Spleen (tissue), 13 donors: ENCODE measurements at places on chromosomes 11 and 22. TPM values are rescaled to one million over a fixed set of nuclear protein-coding genes. Genes with fewer than 3 reads are reported as not detected.
A peak's percentile ranks its signal among the peaks of the same experiment; 100 is the strongest.

- H3K36me3 ChIP-seq: no peaks in the 10 kb centered on the region
- H3K27me3 ChIP-seq: no peaks in the 10 kb centered on the region
- DNase-seq: no peak
Observed at GRCh38 chr22:27972732-27973698, 54.0 kb upstream of the PITPNB start.

DNA sequence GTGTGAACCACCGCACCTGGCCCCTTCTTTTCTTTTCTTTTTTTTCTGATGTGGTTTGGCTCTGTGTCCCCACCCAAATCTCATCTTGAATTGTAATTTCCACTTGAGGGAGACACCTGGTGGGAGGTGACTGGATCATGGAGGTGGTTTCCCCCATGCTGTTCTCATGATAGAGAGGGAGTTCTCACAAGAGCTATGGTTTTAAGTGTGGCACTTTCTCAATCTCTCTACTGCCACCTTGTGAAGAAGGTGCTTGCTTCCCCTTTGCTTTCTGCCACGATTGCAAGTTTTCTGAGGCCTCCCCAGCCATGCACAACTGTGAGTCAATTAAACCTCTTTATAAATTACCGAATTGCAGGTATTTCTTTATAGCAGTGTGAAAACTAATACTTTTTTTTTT, 4.9 kb upstream of the TCN2 start:
- no peak overlapping the region for H3K27ac ChIP-seq
- H3K4me1 ChIP-seq: peaks cover 7% of the 10 kb centered on the region
- H3K4me3 ChIP-seq: no peak overlapping the region
- DNase-seq: no peak
- H3K36me3 ChIP-seq: no peaks in the 10 kb centered on the region

DNA sequence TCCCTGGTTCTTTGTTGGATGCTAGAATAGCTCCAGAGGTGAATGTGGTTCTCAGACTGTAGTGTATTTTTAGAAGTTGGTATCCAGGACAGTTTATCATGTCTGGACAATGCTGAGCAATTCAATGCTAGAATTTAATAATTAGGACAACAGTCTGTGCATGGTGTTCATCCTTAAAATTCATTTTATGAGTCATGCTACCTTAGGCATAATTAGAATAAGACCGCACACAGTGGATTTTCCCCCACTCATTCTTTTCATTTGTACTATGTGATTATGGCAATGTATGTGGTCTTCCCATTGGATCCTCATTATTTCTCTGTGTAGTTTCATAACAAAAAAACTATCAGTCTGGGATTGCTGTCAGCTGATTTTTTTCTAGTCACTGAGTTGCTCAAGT, 196.7 kb downstream of the ARHGAP42 start:
- no peak overlapping the region for H3K4me3 ChIP-seq
- no peak for DNase-seq
- no peaks in the 10 kb centered on the region for H3K4me1 ChIP-seq
- no peak overlapping the region for H3K27ac ChIP-seq

- H3K27me3 ChIP-seq: no peaks in the 10 kb centered on the region
- H3K4me3 ChIP-seq: peak overlapping the region; percentile 52
- peak; percentile 84 for DNase-seq
- peak overlapping the region; percentile 83 for H3K27ac ChIP-seq
Observed at GRCh38 chr22:40463017-40463631, 92.7 kb downstream of the SGSM3 start.

DNA sequence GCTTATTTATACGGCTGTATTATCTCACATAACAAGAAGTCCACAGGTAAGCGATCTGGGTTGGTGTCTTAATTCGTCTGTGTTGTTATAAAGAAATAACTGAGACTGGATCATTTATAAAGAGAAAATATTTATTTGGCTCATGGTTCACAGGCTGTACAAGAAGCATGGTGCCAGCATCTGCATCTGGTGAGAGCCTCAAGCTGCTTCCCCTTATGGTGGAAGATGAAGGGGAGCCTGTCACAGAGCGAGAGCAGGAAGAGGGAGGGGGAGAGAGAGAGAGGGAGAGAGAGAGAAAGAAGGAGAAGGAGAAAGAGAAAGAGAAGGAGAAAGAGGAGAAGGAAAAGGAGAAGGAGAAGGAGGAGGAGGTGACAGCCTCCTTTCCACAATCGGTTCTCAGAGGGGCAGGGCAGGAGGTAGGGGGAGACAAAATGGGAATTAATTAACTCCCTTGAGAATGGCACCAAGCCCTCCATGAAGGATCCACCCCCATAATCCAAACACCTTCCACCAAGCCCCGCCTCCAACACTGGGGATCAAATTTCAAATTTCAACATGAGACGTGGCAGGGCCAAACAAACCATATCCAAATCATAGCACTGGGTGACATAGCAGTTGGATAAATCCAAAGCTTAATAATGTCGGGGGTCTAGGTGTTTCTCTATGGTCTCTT, 15.0 kb upstream of the TRIM44 start:
- no peaks in the 10 kb centered on the region for H3K4me1 ChIP-seq
- no peak overlapping the region for H3K27ac ChIP-seq
- H3K27me3 ChIP-seq: no peaks in the 10 kb centered on the region
- no peak overlapping the region for H3K4me3 ChIP-seq

DNA sequence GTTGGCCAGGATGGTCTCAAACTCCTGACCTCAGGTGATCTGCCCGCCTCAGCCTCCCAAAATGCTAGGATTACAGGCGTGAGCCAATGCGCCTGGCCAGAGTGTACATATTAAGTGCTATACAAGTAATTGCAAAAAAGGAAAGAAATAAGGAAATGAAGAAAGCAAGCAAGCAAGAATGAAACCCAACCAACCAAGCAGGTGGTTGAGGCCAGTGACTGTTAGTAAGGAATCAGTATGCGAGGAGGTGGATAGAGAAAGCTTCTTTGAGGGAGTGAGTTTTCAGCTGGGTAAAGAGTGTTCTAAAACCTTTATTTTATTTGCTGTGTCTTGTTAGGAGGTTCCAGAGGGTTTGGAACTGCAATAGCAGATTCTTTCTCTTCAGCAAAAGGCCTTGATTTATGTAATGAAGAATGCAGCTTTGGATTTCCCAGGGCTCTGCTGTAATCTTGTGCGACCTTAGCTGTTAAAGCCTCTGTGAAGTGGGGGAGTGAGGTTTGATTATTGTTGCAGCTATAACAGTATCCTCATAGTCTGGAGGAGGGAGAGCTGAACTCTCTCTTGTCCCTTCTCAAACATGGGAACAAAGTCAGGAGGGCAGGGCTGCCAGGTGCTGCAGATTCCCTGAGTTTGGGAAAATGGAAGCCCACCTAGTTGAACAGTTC, 5.7 kb downstream of the AMPD3 start:
- H3K4me1 ChIP-seq: peaks cover 60% of the 10 kb centered on the region
- no peaks in the 10 kb centered on the region for H3K27me3 ChIP-seq
- no peak for DNase-seq

DNA sequence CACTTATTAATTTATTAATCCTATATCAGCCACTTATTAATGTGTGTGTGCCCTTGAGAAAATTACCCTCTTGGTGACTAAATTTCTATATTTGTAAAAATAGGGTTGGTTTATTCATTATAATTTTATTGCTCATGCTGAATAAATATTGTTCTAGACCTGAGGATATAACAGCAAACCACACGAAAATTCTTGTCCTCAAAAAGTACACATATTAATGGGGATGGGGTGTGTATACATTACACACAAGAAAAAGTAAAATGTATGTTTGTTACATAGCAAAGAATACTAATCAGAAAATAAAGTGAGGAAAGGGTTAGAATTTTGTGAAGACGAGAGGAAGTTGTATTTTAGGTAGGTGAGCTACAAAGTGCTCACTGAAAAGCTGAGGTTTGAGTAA, 1068.9 kb upstream of the RAG2 start:
- no peaks in the 10 kb centered on the region for H3K36me3 ChIP-seq
- H3K27ac ChIP-seq: no peak overlapping the region
- H3K4me1 ChIP-seq: no peaks in the 10 kb centered on the region
- no peak for DNase-seq

GRCh38 chr22:46500201-46500600, 37.2 kb downstream of the CELSR1 start:
- H3K4me3 ChIP-seq: no peak overlapping the region
- no peaks in the 10 kb centered on the region for H3K36me3 ChIP-seq
- H3K4me1 ChIP-seq: no peaks in the 10 kb centered on the region
- DNase-seq: no peak
- peaks cover 45% of the 10 kb centered on the region for H3K27me3 ChIP-seq

DNA sequence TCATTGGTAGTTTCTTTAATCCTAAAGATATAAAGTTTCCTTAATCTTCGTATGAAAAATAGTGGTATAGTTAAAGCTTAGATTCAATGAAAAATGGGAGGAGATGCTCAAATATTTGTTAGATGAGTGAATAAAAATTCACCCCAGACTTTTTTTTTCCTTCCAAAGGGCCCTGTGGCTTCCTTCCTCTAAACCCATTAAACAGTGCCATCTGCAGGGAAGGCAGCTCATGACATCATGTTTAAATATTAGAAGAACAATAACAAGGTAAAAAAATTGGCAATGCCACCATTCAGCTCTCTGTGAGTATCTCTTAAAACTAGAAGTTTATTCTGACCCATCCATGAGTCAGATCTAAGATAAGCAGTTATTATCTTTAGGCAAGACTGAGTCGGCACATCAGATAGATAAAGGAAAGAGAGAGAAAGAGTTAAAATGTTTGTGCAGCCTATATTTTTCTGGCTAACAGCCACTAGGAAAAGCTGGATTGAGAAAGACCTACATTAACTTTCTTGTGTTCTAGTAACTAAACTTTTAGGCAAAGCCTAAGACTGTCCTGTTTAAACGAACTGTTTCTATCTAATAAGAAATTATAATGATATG, 19.1 kb upstream of the OOSP1 start:
- H3K4me3 ChIP-seq: no peak overlapping the region
- no peaks in the 10 kb centered on the region for H3K4me1 ChIP-seq
- no peaks in the 10 kb centered on the region for H3K27me3 ChIP-seq

DNA sequence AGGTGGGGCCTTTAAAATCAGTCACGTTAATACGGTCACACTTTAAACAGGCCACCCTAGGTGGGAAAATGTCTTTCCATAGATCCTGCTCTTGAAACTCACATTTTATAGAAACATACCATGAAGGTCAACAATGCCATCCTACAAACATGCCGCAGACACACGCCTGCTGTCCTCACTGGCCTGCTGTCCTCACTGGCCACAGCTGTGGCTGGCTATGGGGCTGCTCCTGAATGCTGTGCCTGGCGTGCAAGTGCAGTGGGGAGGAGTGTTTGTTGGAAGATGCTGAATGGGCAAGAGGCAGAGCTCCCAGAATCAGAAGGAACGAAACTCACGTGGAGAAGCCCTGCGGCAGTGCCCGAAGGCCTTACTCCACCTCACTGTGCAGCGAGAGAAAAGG, 106.2 kb upstream of the BID start:
- peaks cover 92% of the 10 kb centered on the region for H3K36me3 ChIP-seq
- no peak for DNase-seq
- no peaks in the 10 kb centered on the region for H3K4me1 ChIP-seq
- no peak overlapping the region for H3K27ac ChIP-seq

DNA sequence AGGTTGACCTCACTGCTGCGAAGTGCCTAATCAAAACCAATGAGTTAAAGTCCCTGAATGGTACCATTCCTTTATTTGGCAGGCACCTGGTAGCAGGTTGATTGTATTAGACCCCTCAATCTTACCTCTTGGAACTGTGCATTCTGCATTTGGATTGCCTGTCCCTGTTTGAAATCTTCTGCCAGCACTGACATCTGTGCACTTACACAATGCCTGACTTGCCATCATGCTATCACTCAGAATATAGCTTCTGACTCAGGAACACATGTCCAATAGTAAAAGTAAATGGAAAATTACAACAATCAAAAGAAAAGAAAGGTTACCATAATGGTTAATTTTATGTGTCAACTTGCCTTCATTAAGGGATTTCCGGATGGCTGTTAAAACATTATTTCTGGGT, 366.0 kb upstream of the PDGFD start:
- H3K4me3 ChIP-seq: no peak overlapping the region
- no peaks in the 10 kb centered on the region for H3K27me3 ChIP-seq
- H3K27ac ChIP-seq: no peak overlapping the region
- DNase-seq: no peak

The RASL10A gene
- total RNA-seq: 3.6 TPM

The GPR83 gene
- total RNA-seq: 0.11 TPM

The MSANTD4 gene
- 17.5 TPM for total RNA-seq

The TXN2 gene
- total RNA-seq: 87.1 TPM

The MS4A7 gene
- 652 TPM for total RNA-seq

The FUT4 gene
- total RNA-seq: 12.8 TPM

The SULT4A1 gene
- total RNA-seq: 4.9 TPM

The SLC22A12 gene
- not detected for total RNA-seq

The PKP3 gene
- not detected for total RNA-seq
